Ascending aorta (tissue), 2 donors: ENCODE measurements at places on chromosomes 3 and 15. TPM values are rescaled to one million over a fixed set of nuclear protein-coding genes. Genes with fewer than 3 reads are reported as not detected.

Gene ASB14
- total RNA-seq, result not detected

Gene TUSC7
- total RNA-seq, result not detected

Gene STXBP5L
- not detected for total RNA-seq

Gene FHIT
- 0.21 TPM for total RNA-seq

Gene PTH1R
- total RNA-seq, result 10.3 TPM

DNA sequence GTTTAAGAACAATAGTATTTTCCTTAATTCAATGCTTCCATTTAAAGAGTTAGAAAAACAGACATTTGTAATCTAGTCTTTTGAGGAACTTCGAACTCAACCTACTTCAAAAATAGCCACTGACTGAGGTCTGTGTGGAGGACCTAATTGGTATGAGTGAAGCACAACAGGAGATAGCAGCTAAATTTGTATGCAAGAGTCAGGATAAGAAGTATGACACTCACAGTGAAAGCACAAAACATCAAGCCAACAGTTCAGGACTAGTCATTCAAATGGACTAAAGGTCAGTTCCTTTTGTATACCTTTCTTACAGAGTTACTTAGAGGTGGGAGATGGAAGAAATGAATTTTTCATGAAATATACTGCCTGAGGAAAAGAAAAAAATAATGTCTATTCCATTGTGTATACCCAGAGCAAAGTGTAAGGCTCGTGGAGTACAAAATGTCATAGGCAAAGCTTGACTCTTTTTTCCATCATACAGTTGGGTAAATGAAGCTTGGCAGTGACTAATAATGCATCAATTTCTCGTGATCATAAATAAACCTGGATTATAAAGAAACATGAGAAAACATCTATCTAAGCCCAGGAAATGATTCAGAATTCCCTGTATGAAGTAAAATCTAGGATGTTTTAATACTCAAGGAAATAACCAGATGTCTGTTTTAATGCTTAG lies 1005.2 kb upstream of the CADM2 start:
- no peak for DNase-seq

DNA sequence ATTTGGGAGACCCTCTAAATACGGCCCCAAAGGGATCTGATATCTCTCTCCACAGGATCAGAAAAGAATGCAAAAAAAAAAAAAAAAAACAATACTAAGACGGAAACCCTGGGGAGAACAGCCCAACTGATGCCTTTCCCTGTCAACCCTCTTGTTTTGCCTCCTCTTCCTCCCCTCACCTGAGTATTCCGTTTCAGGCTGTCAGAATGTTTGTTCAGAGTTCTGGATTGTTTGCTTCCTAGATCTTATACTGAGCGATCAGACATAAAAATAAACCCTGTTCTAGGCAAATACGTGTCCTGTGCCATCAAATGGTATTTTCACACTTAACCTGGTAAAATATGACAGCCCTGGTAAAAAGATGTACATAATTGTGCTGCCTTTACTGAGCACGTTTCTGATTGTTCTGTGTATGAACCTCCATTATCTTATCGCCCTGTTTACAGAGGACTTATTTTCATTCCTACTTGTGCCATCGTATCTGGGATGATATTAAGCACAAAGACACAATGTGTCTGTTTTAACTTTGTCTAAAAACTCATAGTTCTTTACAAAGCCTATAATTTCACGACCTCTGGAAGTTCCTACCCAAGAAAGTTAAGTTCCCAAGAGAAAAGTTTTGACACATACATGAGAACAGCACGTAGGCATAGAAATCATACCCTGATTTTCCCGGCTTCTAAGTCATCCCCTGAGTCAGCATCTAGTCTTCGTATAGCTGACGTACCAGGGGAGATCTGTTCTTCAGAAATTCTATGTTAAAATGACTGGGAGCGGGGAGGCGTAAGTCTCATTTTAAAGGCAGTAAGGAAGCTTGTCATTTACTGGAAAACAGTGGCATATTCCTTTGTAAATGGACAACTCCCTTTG lies 856 bp downstream of the ZBTB38 start:
- DNase-seq, result no peak

- DNase-seq, result no peak
Observed at GRCh38 chr15:60801395-60801794, 322.5 kb upstream of the ICE2 start.

GRCh38 chr3:37551857-37552256 lies 309.8 kb upstream of the CTDSPL start:
- no peak for DNase-seq

DNA sequence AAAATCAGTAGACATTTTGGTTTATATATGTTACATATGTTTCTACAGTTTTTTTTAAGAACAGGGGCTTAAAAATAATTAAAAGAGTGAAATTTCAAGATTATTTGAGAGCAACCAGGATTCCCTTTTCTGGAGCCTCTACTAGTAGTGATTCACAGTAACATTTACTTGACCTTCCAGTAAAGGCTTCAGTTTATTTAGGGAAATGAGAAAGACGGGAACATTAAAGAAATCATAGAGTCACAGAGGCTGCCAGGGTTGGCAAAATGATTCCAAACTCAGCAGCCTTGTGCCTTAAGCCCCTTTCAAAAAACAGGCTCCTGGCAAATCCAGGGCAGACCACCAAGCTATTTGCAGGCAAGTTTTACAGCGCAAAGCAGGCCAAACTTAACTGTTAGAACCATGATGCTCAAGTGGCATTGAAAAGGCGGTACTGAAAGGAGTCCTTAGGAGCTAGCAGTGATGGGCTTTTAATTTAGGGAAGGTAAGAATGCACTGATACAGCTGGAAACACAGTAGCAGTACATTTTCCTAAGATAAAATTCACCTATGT lies 201.1 kb upstream of the ADAMTS9 start:
- no peak for DNase-seq

DNA sequence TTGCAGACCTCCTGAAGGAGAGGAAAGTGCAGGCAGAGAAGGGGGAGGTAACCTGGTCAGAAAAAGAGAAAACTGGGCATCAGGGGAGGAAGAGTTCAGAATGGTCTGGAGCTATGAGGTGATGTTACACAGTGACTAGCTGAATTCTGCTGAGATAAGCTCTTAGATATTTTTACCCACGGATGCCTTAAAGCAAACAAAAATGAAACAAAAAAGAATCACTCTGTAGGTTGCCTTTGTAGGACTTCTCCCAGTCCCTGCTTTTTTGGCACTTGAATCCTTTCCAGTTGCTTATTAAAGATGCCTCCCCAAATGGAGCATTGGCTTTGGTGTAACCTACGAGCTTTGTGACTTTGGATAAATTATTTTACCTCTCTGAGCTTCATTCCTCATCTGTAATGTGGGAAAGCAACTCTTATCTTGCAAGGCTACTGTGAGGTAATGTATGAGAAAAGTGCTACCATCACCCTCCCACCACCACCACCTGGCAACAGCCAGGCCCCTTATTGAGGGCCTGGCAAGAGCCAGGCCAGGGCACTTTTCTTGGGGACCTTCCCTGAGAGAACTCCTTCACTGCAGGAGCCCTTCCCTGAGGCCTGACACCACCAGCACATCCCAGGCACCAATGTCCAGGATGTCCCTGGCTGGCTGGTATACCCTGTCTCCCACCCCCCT lies 2.7 kb downstream of the CCR1 start:
- DNase-seq, result no peak

GRCh38 chr3:190448256-190448655 lies 1.4 kb downstream of the TMEM207 start:
- no peak for DNase-seq

- no peak for DNase-seq
Observed at GRCh38 chr15:93270937-93271467, 182.0 kb upstream of the RGMA start.

GRCh38 chr3:120839120-120839519 lies 68.9 kb upstream of the STXBP5L start:
- no peak for DNase-seq

DNA sequence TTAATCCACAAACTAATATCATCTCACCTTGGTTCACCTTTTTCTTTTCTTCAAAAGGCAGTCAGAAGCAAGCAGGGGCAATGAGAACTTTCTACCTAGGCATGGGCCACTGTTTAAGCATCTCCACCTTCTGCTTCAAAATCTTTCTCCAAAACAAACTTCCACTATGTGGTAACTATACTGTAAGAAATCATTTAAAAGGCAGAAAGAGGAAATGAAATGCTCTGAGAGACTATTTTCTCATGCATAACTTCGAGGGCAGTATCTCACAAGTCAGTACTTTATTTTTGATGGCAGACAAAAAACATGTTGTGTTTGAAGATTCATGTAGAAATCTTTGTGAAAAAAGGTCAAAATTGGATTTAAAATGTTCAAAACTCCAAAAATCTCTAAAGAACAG lies 419.7 kb downstream of the ZBTB20 start:
- DNase-seq, result no peak

GRCh38 chr3:10474847-10475246 lies 30.5 kb downstream of the ATP2B2 start:
- no peak for DNase-seq
